ENCODE measurements at places on chromosomes 13 and 19. TPM values are rescaled to one million over a fixed set of nuclear protein-coding genes. Genes with fewer than 3 reads are reported as not detected.

FOSB gene
- 18.0 TPM for total RNA-seq

GRCh38 chr13:110447058-110447511, 114.4 kb downstream of the RAB20 start:
- DNase-seq = no peak

DNA sequence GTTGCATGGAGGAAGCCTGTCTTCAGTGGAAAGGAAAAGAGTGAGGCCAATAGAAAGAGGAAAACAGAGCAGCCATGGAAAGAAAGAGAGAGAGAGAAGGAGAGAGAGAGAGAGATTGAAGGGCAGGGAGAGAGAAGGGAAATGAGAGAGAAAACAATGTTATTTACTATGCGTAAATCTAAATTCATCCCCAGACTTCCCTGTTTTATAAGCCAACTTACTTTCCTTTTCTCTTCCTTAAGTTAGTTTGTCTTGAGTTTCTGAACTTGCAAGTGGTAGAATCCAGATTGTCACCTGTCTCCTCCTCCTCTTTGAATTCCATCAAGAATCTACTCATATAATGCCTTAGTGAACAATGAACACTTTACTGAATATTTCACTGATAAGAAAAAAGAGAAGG, 16.8 kb upstream of the RCBTB2 start:
- DNase-seq = no peak

DNA sequence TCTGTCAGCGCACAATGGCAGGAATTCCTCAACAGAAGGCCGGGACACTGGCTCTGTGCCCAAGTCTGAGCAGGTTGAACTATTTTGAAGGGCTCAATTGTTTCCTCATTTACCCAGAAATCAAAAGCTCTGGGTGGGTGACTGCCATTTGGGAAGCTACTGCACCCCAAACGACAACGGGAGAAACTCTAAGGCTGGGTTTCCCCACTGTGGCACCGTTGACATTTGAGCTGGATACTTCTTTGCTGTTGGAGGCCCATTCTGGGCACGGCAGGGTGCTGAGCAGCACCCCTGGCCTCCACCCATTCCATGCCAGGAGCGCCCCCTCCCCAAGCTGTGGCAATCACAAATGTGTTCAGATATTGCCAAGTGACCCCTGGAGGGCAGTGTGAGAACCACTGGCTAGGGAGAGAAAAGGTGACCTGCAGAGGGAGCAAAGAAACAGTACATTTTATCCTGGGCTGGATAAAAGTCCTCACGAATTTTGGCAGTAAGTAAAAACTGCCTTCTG, 62.5 kb downstream of the RFX2 start:
- no peak for DNase-seq

- DNase-seq = no peak
Measured at GRCh38 chr13:42064259-42064658, 15.8 kb downstream of the DGKH start.
